ENCODE measurements at places on chromosomes 12 and 14.
A peak's percentile ranks its signal among the peaks of the same experiment; 100 is the strongest.

DNA sequence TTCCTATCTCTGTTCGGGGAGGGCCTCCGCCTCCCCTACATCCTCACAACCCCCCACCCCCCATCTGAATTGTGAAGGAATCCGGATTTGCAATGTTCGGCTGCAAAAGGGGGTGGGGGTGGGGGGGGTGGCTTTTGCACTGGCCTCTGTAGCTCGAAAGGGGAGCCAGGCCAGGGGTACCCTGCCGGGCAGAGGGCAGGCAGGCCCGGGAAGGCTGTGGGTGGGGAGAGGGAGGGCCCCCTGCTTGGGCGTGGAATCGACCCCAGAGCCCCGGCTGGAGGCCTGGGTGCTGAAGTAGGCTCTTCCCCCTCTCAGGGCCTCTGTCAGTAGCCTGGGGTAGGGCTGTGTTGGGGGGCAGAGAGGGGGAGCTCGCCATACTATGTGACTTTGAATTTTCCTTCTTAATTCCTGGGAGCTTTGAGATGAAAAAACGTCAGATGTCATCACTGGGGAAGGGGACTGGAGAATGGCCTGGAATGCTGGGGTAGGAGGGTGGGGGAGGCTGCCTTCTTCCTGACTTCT, 1.1 kb downstream of the LRP1 start:
- DNase-seq: no peak

DNA sequence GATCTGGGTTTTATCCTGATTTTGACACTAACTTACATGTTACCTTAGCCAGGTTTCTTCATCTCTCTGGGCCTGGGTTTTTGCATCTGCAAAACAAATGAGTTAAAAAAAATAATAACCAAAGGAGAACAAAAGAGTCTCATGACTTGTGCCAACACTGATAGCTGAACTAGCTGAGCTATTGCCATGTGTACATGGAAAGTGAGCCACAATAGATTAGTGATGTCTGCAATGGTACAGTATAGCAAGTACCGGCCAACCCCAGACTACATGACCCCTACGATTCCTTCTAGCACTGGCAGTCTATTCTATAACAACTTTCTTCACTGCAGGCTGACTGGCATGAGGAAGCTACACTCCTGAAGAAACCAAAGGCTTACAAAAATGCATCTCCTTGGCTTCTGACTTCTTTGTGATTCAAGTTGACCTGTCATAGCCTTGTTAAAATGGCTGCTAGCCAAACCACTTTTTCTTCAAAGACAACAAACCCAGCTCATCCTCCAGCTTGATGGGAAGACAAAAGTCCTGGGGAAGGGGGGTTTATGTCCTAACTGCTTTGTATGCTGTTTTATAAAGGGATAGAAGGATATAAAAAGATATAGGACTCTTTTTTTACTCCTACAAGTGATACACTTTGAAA, 123.7 kb downstream of the DAD1 start:
- DNase-seq: peak; percentile 4

DNA sequence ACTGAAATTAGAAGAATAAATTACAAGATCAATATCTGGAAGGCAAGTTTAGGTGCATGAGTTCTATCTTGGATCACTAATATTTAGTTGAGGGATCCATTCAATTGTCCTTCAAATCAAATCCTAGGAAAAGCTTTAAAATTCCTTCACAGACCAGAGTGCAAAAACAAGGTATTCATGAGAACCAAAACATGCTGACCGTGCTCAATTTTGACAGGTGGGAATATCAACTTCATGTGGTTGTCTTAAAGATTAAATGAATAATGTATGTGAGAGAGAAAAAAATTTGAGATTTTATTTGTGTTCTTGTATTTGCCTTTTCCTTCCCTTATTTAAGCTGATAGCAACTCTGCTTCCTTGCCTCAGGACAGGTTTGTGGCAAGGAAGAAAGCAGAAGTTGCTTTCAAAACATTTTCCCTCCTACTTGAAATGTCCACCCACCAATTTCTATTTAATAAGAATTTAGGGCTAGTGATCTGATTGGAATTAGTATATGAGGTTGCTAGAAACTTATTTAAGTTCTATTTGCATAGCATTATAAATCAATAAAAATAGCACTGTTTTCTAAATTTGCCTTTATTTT, 4.9 kb upstream of the PPP1R12A start:
- DNase-seq: no peak

DNA sequence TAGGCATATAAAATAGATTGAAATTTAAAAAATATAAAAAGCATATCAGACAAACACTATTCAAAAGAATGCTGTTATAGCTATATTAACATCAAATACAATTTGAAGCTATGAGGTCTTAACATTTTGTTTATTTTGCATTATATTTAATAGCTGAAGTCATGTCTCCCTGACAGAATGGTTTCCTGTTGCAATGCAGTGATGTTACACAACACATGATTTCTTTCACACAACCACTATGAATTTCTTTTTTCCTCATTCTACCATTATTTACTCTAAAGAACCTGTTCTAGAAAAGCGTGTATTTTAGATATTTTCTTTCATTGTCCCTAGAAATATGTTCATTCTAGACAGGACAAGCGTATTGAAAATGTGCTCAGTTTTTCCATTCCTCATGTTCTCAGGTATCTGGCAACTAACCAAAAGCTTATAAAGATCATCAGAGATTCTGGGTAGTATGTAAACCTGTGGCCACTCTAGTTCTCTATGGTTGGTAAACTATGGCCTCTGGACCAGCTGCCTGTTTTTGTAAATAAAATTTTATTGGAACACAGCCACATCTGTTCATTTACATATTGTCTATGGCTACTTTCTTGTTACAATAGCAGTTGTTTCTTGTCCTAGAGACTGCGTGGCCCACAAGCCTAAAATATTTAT, 183.8 kb downstream of the FOXA1 start:
- no peak for DNase-seq
